ENCODE measurements at places on chromosomes 3 and 15.
A peak's percentile ranks its signal among the peaks of the same experiment; 100 is the strongest.

GRCh38 chr3:58693940-58694850, 27.6 kb upstream of the FAM3D start:
- DNase-seq, result no peak

DNA sequence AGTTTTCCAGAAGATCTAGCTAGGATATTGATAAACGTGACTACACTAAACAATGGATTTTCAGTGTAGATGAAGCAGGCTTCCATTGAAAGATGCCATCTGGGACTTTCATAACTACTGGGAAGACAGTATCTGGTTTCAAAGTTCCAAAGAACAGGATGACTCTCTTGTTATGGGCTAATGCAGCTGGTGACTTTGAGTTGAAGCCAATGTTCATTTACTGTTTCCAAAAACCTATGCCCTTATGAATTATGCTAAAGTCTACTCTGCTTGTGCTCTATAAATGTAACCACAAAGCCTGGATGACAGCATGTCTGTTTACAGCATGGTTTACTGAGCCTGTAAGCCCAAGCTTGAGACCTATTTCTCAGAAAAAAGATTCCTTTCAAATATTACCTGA, 245.4 kb downstream of the GBE1 start:
- DNase-seq, result no peak

GRCh38 chr3:115099986-115100571, 47.0 kb downstream of the ZBTB20 start:
- peak; percentile 50 for DNase-seq

GRCh38 chr15:100001405-100001804, 268.2 kb upstream of the LYSMD4 start:
- no peak for DNase-seq

DNA sequence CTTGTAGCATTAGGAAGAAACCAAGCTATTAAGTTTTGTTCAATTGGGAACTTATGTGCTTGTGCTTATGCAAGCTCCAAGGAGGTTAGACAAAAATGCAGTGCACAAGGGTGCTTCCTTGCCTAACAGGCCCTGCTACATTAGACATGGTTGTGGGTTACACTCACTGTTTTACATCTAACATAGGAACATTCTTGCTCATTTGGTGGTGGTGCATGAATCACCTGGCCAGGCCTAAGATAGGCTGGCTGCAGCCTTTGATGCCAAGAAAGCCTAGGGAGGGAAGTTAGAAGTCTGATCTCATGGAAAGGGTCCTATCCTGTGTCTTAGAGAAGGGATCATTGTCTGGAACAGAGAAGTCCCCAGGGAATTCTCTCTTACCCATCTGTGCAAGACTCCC, 43.5 kb downstream of the CA12 start:
- no peak for DNase-seq

DNA sequence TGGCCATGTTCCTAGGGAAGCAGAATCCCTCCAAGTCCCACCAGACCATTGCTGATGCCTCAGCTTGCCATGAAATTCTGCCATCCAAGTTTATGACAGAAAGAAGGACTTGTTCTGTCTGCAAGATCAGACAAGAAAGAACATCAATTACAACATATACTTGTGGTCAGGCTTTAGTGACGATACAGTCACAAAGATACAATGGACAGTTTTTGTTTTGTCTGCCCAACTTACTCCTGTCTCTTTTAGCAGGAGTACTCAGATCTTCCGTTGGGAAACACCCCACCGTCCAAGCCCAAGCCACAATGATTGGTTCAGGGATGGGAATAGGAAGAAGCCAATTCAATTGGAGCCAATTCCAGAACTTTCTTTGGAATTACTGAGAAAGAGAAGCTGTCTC, 15.7 kb downstream of the KLHL6 start:
- DNase-seq, result no peak

- DNase-seq, result no peak
Observed at GRCh38 chr3:133837487-133838295, 32.1 kb downstream of the SRPRB start.

GRCh38 chr3:197376735-197377555, 78.5 kb upstream of the DLG1 start:
- DNase-seq, result no peak

GRCh38 chr3:130386604-130387263, 41.3 kb downstream of the COL6A5 start:
- DNase-seq, result no peak

DNA sequence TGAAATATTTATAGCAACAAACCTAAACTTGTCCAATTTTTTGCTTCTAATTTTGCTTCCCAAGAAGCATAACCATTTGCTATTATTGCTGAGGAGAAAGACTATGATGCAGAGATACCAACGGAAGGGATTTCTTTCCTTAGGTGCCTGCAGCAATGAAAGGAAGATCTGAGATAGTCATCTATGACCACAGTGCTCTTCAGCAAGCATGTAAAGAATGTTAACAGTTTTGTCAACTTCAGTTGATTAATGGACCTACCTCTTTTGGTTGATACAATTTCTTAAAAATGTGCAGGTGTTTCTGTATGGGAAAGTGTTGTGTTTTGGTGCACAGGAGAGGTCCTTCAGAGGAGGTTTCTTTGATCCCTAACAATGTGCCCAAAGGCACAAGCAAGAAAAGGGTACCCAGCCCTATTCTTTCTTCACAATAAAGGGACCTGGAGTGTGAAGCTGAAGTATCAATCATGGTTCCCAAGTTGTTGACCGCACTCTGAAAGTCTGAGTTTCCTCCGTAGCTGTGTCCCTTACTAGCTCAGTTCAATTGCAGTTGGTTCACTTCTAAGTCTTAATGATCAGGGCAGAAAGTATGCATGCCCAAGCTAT, 307.7 kb upstream of the KCNH8 start:
- DNase-seq, result no peak

DNA sequence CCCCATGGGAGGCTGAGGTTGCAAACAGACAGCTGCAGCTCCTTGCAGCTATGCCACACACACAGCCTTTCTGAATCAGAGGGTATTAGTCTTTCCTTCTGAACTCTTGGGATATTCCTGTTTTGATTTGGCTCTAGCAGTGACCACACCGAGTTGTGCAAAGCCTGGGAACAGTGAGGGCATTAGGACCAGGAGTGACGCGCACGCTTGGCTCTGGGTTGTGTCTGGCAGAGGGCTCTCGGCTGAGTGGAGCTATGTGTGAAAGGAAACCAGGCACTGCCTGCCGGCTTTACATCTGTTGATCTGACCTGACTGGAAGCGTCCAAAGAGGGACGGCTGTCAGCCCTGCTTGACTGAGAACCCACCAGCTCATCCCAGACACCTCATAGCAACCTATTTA, at the start of gene GALNT15:
TSS of gene GALNT15 (plus strand) at position 292 of the 400 bp plus-strand sequence. CDS start 472 bp downstream, outside the sequence.
- DNase-seq, result no peak

All from NCI-H2227 treated with DMSO at 0.1 percent for 48 hours (cell line).